Stimulated activated CD4-positive, alpha-beta T cell treated with anti-CD3 and anti-CD28 coated beads, Interleukin-2, amount 100 ng/mL, for 48 hours (primary cell): ENCODE measurements at places on chromosomes 4 and X.
A peak's percentile ranks its signal among the peaks of the same experiment; 100 is the strongest.

GRCh38 chr4:61896634-61897033 lies 696.5 kb downstream of the ADGRL3 start:
- no peak for DNase-seq

DNA sequence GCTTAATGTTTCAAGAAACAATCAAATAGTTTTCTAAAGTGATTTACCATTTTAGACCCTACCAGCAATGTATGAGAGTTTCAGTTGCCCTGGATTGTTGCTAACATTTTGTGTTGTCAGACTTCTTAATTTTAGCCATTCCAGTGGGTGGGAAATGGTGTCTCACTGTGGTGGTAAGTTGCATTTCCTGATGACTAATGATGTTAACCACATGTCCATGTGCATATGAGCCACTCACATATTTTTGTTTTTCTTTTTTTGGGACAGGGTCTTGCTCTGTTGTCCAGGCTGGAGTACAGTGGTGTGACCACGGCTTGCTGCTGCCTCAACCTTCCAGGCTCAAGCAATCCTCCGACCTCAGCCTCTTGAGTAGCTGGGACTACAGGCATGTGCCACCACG lies 48.3 kb downstream of the MED28 start:
- DNase-seq: no peak

DNA sequence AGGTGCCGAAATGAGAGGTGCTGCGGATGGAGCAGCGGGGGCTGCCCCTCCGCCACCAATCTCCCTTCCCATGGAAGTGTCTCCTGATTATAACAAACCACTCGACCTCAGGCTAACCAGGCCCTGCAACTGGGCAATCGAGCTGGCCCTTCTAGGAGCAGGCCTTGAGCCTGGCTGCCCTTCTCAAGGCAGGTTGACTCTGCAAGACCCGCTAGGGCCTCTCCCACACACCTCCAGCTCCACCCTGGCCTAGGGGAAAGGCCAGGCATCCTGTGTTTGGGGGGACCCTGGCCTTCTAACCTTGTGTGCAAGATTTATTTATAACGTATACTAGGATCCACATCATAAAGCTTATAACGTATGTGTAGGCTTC lies 3.7 kb upstream of the BCOR start:
- DNase-seq: no peak

GRCh38 chrX:53224860-53225797 lies at the start of gene KDM5C:
KDM5C (minus strand) TSS chrX:53225207; CDS start chrX:53224889, 318 bp downstream.
- peak; percentile 86 for DNase-seq

DNA sequence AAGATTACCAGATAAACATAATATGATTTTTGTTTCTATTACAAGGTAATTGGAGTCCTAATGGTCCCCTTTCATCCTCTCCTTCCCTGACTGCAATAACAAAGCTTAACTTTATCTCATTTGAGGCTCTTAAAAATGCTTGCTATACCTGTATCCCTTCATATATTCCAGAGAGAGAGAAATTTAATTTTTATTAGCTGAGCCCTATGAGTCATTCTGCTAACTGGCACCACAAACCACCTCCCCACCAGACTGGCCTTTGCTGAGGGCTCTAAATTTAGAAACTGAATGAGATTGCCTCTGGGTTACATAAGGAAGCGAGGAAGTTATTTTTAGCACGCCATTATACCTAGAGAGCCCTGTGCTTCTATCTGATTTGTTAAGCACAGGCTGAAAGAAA lies 27.4 kb downstream of the CBLL2 start:
- DNase-seq: no peak

DNA sequence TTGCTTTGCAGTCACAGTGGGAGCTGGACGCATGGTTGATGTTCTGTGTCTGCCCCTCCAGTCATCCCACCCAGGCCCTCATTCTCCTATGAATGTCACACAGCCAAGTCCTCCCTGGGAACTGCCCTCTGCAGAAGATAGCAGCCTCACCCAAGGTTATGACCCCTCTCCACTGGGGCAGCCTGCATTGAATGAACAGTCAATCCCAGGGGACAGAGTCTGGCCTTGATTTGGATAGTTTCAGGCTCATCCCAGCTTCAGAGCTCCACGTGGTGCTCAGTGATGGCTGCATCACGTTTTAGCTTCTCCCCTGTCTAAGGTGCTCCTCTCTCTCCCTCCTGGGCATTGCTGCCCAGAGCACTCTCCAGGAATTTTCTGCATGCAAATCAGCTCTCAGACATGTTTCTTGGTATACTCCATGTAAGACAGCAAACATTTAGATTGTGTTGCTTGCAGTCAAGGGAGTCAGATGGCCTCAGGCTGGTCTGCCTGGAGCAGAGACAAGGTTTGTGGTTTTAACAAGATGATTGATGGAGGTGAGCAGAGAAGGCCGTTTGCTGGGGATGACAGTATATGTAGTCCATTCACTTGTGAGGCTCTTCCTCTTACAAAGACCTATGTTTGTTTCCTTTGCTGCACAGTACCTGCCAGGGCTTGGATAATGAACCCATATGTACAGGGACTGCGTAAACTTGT lies 56.1 kb upstream of the MSX1 start:
- DNase-seq: no peak

GRCh38 chrX:150051096-150051495 lies 112.8 kb upstream of the EOLA2 start:
- no peak for DNase-seq

- no peak for DNase-seq
These were observed 74.4 kb upstream of the ATP6AP2 start for GRCh38 chrX:40506201-40506985.

DNA sequence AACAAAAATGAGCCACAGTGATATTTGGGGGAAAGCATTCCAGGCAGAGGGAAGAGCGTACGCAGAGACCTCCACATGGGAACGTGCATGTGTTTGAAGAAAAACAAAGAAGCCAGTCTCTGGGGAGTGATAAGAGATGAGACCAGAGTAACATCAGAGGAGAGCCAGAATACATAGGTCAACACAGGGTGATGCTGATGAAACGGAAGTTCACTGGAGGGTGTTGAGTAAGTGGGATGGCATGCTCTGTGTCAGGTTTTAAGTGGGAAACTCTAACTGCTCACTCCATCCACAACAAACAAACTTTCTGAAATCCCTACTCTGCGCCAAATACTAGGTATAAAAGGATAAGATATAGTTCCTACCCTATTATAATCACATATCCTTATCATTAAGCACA lies 110.0 kb downstream of the ARHGAP6 start:
- DNase-seq: no peak

DNA sequence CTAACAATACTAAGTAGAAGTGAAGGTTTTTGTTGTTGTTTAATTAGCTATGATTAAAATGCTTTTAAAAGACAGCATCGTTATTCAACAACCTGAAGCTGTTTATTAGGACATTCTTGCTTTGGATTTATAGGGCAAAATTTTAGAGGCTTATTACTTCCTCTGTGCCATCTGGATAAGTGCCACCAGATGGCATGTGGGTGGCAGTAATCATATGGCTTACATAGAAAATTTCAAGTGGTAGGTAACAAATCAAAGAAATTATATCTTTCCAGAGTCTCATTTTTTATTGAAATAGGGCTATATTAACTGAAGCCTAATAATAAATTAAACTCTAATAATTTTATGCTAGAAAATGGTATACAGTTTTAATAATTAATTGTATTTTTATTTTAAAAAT lies 83.3 kb upstream of the HTR2C start:
- DNase-seq: no peak

- DNase-seq: no peak
These were observed 49.8 kb downstream of the MID1 start for GRCh38 chrX:10570601-10571000.

DNA sequence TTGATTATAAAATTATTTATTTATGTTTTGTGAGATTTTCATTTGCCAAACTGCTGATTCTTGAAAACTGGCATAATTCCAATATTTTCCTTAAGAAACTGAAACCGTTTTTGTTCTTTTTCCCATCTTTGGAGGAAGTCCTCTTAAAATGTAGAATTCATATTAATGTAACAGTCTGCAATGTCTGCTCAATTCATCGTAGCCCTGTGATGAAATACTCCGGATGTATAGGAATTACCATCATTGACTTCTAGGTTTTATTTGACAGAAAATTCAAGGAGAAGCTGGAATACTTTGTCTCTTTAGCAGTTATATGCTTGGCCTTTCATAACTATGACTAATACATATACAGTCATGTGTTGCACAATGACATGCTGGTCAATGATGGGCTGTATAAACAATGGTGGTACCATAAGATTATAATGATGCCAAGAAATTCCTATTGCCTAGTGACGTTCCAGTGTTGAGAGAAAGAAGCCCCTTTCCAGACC lies 185.0 kb upstream of the GPRIN3 start:
- DNase-seq: no peak

GRCh38 chrX:112832481-112833095 lies 8.0 kb downstream of the AMOT start:
- no peak for DNase-seq
